ENCODE measurements at places on chromosomes 6 and 20.

GRCh38 chr20:271528-271927 lies 14.0 kb downstream of the DEFB132 start:
- no peak for DNase-seq

DNA sequence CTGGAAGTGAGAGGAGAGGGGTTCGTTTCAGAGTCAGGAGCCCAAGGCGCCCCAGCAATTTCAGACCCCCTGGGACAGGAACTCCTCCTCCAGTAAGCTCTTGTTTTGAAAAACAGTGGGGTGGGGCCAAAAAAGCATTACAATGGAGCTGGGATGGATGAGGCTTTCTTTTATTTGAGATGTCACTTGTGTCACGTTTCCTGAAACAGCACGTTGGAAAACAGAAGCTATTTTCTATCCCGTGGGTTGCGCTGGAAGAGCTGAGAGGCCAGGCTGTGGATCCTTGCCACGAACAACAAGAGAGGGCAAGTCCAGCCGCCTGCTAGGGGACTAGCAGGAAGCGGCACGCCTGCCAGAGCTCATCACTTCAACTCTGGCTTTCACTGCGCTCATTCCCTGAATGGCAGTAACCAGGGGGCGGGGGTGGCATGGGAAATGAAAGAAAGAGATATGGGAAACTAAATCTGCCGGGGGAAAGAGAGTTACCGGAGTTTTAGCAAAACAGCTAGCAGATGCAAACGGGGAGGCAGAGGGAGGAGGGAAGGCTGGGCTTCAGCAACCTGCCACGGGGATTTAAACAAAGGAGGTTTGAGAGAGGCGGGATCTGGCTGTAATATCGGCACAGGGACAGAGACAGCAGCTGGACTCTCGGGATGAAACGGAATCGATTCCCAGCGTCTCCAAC lies 34.6 kb downstream of the GCNT2 start:
- no peak for DNase-seq

DNA sequence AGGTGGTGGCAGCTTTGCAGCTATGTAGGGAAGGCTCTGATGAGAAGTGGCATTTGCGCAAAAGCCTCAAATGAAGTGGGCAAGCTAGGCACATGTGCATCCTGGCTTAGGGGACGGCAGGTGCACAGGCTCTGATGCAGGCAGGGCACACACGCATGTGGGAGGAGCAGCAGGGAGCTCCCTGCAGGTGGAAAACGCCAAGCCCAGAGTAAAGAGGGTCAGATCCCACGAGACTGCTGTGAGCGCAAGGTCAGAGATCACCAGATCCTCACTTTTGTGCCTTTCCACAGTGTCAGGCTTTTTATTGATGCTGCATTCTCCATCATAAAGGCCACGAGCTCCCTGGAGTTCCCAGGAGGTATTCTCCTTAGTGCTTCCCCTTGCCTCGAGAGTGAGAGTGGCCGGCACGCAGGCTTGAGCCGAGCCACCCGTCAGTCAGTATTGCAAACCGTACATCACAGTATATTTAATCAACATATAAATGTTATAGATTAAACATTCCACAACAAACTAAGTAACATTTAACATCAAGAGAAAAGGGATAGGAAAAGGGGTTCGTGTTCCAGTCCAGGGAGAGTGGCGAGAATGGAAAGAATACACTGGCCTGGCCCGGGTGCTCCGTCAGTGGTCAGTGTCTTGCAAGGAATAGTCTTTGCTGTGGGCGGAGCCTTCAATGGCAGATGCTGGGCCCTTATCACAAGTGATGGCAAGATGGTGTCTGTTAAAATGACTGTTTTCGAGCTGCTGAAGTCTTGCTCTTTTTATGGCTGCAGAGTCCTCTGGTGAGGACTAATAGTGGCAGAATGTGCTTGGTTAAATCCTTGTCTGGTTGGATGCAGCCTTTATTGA lies 109.4 kb downstream of the SYNDIG1 start:
- DNase-seq = no peak

DNA sequence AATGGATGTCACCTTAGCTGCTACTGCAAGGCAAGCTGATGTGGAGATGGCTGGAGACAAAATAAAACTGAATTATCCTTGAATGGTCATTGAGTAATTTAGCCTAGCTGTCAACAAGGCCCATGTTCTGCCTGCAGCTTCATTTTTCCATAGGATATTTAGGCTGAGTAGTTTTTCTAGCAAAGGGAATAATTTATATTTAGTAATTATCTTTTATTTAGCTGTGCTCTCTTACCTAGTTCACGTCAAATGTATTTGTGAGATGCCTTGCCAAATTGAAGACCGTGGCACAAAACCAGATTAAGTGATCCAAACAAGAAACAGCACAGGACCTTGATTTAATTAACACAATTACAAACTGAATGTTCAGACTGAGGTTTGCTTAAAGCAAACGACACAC lies 77.4 kb upstream of the CEP162 start:
- DNase-seq = no peak

- DNase-seq = no peak
These were observed 570 bp upstream of the PLCB4 start for GRCh38 chr20:9068233-9068801.

- DNase-seq = no peak
These were observed 70.2 kb upstream of the CD93 start for GRCh38 chr20:23156170-23156841.

GRCh38 chr6:69802995-69803394 lies 6.2 kb upstream of the LMBRD1 start:
- no peak for DNase-seq

DNA sequence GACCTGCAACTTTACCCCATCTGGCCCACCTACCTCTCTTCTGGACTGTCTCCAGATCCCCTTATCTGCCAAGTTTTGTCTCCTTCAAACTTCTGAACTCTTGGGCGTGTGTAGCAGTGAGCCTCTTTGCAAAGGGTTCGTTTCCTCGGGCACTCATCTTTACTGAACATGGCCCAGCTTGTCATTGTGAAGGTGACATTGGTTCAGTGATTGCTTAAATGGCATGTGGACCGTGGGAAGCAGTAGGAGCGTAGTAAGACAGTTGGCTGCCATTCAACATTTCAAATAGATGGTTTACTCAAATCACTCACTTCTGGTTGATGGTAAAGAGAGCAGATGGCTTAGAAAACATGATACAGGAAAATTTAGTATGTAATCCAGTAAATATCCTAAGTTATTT lies 34.8 kb upstream of the KIF25 start:
- no peak for DNase-seq

DNA sequence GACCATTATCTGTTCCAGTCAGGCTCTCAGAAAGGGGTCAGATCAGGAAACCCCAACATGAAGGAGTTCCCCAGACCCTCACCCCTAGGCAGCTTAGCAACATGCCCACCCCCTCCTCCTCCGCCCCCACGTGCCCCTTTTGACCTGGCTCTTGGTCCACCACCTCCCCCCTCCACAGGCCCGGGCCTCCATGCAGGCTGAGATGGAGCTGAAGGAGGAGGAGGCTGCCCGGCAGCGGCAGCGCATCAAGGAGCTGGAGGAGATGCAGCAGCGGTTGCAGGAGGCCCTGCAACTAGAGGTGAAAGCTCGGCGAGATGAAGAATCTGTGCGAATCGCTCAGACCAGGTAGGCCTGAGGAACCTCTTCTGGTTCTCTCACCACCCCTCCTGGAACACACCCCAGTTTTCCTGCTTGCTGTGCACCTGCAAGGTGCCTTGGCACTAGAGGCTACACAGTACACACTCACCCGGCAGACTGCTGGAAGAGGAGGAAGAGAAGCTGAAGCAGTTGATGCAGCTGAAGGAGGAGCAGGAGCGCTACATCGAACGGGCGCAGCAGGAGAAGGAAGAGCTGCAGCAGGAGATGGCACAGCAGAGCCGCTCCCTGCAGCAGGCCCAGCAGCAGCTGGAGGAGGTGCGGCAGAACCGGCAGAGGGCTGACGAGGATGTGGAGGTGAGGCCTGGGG lies 21.9 kb downstream of the DEF6 start:
- no peak for DNase-seq

GRCh38 chr6:53373638-53374037 lies 24.9 kb upstream of the ELOVL5 start:
- DNase-seq = no peak

DNA sequence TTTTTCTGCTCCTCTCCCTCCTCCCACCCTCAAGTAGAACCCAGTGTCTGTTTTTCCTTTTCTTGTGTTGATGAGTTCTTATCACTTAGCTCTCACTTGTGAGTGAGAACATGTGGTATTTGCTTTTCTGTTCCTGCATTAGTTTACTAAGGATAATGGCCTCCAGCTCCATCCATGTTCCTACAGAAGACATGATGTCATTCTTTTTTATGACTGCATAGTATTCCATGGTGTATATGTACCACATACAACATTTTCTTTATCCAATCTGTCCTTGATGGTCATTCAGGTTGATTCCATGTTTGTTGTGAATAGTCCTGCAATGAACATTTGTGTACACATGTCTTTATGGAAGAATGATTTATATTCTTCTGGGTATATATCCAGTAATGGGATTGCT lies 81.0 kb downstream of the TOX2 start:
- DNase-seq = no peak

DNA sequence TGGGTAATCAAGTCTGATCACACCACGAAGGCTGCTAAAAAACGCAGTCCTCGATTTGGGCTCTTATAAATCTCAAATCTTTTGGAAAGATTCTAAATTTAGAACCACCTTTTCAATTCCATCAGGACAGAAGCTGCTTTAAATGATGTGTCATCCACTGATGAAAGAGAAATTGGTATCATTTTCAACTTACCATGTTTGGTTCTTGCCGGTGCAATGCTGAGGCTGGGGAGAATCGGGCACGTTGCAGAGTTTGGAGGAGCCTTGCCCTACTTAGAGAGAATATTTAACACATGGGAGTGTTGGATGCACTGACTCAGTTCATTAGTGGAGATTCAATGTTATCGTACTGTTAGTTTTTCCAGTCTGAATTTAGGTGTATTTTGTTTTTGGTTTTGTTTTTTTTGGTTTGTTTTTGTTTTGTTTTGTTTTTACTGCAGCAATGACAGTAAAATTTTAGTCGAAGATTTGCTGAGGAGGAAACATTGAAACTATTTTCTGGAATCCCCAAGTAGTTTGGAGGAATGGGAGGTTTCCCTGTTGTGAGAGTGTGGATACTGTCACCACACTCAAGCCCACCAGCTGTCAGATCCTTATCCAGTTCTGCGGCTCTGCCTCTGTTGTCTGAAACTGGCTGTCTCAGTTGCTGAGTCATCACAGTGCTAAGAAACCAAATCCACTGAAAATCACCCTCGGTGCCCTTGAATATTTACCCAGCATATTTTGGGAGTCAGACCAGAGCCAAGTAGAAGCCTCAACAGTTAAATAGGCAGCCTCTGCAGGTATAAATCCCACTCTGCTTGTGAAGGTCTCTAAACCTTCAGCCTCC lies 497.0 kb downstream of the BTBD3 start:
- no peak for DNase-seq
